ENCODE measurements at places on chromosomes 2 and 18. TPM values are rescaled to one million over a fixed set of nuclear protein-coding genes. Genes with fewer than 3 reads are reported as not detected.

Gene MREG
- 15.1 TPM for total RNA-seq

Gene ROCK1
- 67.0 TPM for total RNA-seq

Gene SLC4A5
- 3.4 TPM for total RNA-seq

Gene KHK
- total RNA-seq: 6.6 TPM

Gene CXCR1
- 2.7 TPM for total RNA-seq

Gene PKP4
- total RNA-seq: 33.8 TPM

Gene SERPINB3
- total RNA-seq: not detected

Gene IL1B
- not detected for total RNA-seq

Gene SFT2D3
- total RNA-seq: 5.8 TPM

Gene SLC4A3
- total RNA-seq: not detected

Gene NT5DC4
- total RNA-seq: not detected

Gene KIAA2012
- not detected for total RNA-seq

Gene TLX2
- total RNA-seq: 3.3 TPM

Gene G6PC2
- total RNA-seq: not detected

Gene SLC19A3
- total RNA-seq: not detected

Gene GCKR
- total RNA-seq: not detected

Gene TUBA4B
- total RNA-seq: not detected

Gene FAM237A
- not detected for total RNA-seq

Gene SIX3
- total RNA-seq: 0.08 TPM

Gene SLC40A1
- total RNA-seq: 4.4 TPM

Gene PAX8
- total RNA-seq: 1.7 TPM

Gene ANKRD23
- total RNA-seq: 16.9 TPM

Gene STPG4
- total RNA-seq: not detected

Gene DCC
- not detected for total RNA-seq

Gene ZBTB14
- total RNA-seq: 26.3 TPM

Gene LRRC30
- total RNA-seq: not detected

Gene HTR2B
- total RNA-seq: 0.10 TPM

Gene TMEM198
- 0.95 TPM for total RNA-seq

Gene USP34
- total RNA-seq: 79.4 TPM

Gene CPO
- not detected for total RNA-seq

Gene MALL
- total RNA-seq: not detected

Gene CCDC102B
- 1.0 TPM for total RNA-seq

Gene CD8B
- 1.7 TPM for total RNA-seq

Gene LIMS3
- 3.7 TPM for total RNA-seq

Gene EGR4
- not detected for total RNA-seq

Gene KCNE4
- total RNA-seq: not detected

Gene TBC1D8
- total RNA-seq: 0.63 TPM

Gene C2orf76
- total RNA-seq: 7.1 TPM

Gene RGPD4
- total RNA-seq: 0.10 TPM

Gene BMP10
- 0.18 TPM for total RNA-seq

Gene SLC11A1
- 0.13 TPM for total RNA-seq

Gene DRC1
- total RNA-seq: not detected

Gene ACMSD
- total RNA-seq: not detected

Gene ABCG8
- not detected for total RNA-seq

Gene ALPP
- total RNA-seq: not detected

Gene OTX1
- total RNA-seq: 0.30 TPM

Gene C2orf81
- total RNA-seq: 1.2 TPM

Gene TRIB2
- total RNA-seq: 68.3 TPM

Gene TANK
- 126 TPM for total RNA-seq

Gene SPDYA
- 0.93 TPM for total RNA-seq

Measured in activated CD4-positive, alpha-beta memory T cell treated with anti-CD3 and anti-CD28 coated beads, Interleukin-2, amount 10 ng/mL, durations not matched to agents 7 days and 5 days (primary cell).